H4 (cell line): ENCODE measurements at places on chromosomes 13 and 19. TPM values are rescaled to one million over a fixed set of nuclear protein-coding genes. Genes with fewer than 3 reads are reported as not detected.
A peak's percentile ranks its signal among the peaks of the same experiment; 100 is the strongest.

DNA sequence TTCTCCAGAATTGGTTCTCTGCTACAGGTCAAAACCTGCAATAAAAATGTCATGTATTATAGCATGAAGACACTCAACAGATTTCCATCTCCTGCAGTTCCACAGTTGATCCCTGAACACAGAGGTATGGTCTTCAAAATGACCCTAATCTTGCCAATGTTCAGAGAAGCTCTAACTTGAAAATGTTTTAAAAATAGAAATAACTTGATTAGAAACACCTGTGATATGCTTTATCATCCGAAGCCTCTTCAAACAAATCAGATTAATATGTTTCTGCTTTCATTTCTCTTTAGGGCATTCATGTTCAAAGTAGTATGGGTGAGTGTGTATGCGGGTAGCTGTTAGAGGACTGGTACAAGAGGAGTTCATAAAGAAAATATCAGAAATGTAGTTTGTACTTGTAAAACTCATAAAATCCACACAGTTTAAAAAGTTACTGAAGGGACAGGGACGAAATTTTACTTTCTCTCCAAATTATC lies 60.4 kb downstream of the KCNRG start:
- no peak for DNase-seq

DNA sequence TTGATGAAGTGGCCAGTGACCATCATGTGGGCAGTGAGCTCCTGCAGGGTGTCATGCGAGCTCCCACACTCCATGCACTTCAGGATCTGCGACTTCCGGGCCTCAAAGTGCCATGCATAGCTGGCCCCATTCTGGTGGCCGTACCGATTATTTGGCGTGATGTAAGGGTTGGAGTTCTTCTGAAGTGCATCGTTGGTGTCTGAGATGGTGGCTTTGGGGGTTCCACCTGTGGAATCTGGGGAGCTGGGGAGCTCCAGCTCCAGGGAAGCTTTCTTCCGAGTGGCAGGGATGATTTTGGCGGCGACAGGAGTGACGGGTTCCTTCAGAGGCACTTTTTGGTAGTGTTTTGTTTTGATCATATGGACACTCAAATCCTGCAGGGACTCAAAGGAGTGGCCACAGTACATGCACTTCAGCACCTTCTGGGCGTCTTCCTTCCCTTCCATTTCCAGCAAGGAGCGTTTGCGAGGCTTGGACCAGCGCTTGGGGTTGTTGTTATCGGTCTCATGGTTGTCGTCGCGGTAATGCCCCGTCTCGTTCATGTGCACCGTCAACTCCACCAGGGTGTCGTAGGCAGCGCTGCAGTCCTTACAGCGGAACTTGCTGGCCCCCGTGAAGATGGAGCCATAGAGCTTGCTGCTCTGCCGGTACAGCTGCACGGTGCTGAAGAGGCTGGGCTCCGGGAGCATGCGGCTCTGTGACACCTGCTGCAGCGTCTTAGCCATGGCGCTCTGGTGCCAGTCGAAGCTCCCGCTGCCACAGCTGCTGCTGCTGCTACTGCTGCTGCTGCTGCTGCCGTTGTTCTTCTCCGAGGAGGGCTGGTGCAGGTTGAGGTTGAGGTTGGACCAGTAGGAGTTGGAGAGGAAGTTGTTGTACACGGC lies 70.4 kb downstream of the TSHZ3 start:
- no peak for DNase-seq

GRCh38 chr13:59332966-59333365 lies 830.8 kb downstream of the DIAPH3 start:
- DNase-seq: no peak

DNA sequence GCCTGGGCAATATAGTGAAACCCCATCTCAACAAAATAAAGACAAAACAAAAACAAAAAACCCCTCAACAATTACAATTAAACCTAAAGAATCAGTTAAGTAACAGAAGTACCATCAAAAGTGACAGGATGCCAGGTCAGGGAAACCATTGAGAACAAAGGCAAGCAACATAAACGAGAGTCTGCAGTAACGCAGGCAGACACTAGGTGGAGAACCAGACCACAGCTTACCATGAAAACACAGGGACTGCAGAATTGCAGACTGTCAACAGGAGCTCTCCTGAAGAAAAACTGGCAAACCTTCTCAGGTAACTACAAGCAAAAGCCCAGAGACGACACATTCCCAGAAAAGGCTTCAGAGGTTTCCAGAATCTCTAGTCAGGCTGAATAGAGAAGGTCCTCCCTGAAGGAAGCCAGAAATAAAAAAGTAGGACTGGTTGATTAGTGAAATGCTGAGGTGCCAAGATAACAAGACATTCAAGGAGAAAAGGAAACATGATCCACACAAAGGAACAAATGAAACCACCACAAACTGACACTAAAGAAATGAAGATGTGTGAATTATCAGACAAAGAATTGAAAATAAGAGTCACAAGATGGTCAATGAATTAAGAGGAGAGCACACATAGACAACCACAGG lies 2.2 kb upstream of the ZNF665 start:
- peak; percentile 87 for DNase-seq

DNA sequence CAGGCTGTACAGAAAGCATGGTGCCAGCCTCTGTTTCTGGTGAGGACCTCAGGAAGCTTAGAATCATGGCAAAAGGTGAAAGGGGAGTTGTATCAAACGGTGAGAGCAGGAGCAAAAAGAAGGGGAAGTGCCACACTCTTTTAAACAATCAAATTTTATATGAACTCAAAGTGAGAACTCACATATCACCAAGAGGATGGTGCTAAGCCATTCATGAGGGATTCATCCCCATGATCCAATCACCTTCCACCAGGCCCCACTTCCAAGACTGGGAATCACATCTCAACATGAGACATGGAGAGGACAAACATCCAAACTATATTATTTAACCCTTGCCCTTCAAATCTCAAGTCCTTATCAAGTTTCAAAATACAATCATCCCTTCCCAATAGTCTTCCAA lies 836.7 kb downstream of the SLITRK5 start:
- no peak for DNase-seq

GRCh38 chr19:17294051-17294891 lies 9.0 kb downstream of the ABHD8 start:
- DNase-seq: no peak

- peak; percentile 5 for DNase-seq
Observed at GRCh38 chr13:38543561-38543960, 143.3 kb upstream of the FREM2 start.

- no peak for DNase-seq
Observed at GRCh38 chr13:39938596-39938995, 283.1 kb downstream of the COG6 start.

DNA sequence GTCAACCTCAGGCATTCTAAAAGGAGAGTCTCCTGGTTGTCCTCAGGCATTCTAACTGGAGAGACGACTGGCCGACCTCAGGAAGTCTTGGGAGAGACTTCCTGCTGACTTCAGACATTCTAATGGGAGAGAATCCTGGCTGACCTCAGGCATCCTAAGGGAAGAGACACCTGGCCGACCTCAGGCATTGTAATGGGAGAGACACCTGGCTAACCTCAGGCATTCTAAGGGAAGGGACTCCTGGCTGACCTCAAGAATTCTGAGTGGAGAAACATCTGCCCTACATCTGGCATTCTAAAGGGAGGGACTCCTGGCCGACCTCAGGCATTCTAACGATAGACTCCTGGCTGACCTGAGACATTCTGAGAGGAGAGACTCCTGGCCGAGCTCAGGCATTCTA lies 1353.3 kb downstream of the UQCRFS1 start:
- DNase-seq: no peak

GRCh38 chr19:38695832-38696728 lies 48.2 kb downstream of the CAPN12 start:
- no peak for DNase-seq

GRCh38 chr19:13748169-13748828 lies 16.0 kb upstream of the MRI1 start:
- peak; percentile 44 for DNase-seq

GRCh38 chr13:99702687-99703319 lies 201.5 kb downstream of the TM9SF2 start:
- no peak for DNase-seq

DNA sequence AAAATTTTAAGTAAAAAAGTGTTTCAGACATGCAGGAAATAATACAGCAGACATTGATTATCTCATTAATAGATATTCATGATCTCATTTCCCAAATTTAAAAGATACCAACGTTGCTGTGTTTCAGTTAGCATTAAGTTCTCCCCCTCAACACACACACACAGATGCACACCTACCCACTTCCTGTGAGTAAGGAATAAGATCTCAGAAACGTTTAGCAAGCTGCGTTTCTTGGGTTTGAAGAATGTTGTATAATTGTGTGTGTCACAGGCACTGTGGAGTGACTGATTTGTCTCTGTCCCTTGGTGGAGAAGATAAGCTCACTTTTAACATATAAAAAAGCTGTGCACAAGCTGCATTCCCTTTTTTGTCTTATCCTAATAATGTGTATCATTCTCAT lies 196.8 kb downstream of the PDS5B start:
- DNase-seq: no peak

- DNase-seq: no peak
Observed at GRCh38 chr19:12954612-12954962, 2.4 kb downstream of the GADD45GIP1 start.

DNA sequence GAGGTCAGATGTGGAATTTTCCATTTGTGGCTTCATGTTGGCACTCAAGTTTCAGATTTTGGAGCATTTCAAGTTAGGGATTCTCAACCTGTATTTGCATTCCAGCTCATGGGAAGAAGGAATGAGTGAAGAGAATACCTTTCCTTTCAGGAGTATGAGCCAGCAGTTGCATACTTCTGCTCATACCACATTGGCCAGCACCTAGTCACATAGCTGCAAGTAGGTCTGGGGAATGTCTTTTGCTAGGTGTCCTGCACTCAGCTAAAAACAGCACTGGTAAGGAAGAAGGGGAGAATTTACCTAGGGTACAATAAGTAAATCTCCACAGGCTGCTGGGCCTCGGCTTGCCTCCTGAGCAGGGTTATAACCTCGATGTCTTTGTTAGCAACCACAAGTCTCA lies 24.6 kb upstream of the ATP8A2 start:
- no peak for DNase-seq

DNA sequence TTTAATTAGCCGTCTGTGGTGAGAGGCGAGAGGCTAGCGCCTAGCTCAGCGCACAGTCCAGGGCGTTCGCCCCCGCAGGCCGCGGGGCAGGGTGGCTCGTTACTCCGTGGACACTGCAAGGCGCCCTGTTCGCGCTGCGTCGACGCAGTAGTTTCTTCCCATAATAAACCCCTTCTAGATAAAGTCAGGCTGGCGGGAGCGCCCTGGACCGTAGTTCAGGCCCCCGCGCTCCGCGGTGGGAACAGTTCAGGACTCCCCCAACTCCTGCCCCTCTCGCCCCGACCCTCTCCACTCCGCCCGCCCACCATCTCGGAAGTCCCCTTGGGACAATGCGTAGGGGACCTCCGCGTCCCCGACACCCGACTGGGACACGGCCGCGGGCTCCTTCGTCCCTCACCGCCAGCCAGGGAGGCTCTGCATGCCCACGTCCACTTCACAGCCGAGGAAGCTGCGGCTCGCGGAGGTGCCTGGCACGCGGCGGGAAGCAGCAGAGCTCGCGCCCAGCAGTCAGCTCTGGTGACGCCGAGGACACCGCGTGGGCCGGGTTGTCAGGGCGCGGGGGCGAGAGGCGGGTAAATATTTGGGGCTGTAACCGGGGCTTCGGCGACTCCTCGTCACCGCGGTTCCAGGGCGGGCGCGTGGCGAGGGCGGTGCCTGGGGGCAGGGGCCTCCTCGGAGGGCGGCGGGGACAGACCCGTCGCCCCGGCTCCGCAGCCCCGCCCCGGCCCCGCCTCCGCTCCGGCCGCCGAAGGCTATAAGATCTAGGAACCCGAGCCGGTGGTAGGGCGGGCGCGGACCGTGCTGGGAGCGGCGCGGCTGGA lies at the start of gene RGCC:
RGCC (plus strand) TSS at position 783 of the 821 bp plus-strand sequence. CDS start 158 bp downstream, outside the sequence.
- peak; percentile 12 for DNase-seq

GRCh38 chr13:37294472-37294871 lies 189.0 kb upstream of the CSNK1A1L start:
- no peak for DNase-seq

GRCh38 chr19:35905178-35905727 lies 2.8 kb downstream of the TYROBP start:
- no peak for DNase-seq

DNA sequence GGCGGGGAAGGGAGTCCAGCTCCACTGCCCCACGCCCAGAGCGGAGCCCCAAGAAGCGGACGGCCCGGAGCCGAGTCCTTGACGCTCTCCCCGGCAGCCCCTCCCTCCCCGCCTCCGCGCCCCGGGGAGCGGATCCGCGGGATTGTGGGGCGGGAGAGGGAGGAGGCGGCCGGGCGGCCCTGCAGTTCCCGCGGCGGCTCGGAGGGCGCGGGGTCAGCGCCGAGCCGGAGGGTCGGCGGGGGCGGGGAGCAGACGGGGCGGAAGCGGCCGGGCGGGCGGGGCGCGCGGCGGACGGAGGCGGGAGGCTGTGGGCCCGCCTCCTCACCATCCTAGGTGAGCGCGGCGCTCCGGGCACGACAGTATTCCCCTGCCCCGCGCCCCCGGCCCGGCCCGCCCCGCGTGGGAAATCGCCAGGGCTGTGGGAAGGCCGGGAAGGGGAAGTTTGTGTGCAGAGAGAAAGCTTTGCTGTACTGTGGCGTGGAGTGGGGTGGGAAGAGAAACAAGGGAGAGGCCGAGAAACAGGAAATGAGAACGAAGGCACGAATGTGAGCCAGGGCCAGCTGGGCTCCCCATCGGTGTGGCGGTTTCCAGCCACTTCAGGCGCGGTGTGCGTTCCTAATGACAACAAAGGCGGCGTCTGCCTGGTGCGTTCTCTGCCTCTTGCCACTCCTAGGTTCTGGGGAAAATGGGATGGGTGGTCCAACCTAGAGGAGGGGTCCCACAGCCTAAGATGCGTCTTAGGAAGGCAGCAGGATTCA lies 1.3 kb upstream of the KLF12 start:
- peak; percentile 31 for DNase-seq

- no peak for DNase-seq
Observed at GRCh38 chr19:28034936-28035335, 1178.0 kb downstream of the UQCRFS1 start.

DNA sequence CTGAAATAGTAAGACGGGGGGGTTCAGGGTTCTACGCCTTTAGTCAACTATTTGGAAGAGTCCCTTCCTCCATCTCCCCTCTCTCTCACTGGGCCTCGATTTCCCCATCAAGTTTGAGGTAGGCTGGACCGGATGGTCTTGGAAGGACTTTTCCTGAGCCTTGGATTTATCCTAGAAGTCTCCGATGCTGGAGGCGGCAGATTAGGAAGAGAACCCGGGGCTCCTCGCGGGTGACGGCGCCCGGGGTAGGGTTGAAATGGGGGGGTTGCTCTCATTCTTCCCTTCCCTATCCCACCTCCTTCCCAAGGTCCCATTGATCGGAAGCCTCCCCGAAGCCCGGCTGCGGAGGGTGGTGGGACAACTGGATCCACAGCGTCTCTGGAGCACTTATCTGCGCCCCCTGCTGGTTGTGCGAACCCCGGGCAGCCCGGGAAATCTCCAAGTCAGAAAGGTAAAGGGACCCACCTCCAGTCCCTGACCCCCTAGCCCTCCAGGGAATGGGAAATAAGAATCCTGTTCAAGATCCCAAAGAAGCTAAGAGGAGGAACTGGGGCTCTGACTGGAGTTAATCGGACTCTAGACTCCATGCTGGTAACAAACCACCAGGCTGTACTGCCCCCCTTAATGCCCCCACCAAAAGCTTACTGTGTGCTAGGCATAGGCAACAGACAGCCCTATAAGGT lies 781 bp downstream of the QPCTL start:
- DNase-seq: peak; percentile 31

- no peak for DNase-seq
Observed at GRCh38 chr13:46860722-46861121, 36.1 kb downstream of the HTR2A start.

Gene F2RL3
- 0.21 TPM in 1 of 2 replicates, not detected in the other for total RNA-seq

Gene TRPC4
- 0.41 and 1.3 TPM in 2 replicates for total RNA-seq

Gene OBI1
- total RNA-seq: 6.8 and 17.0 TPM in 2 replicates

Gene KLK15
- not detected in 2 replicates for total RNA-seq

Gene GPI
- total RNA-seq: 387 and 418 TPM in 2 replicates

Gene SULT2A1
- total RNA-seq: not detected in 2 replicates

Gene SERPINE3
- total RNA-seq: not detected in 2 replicates

Gene MAMSTR
- 0.31 and 0.51 TPM in 2 replicates for total RNA-seq

Gene PTPRH
- 3.8 and 5.5 TPM in 2 replicates for total RNA-seq
